ENCODE measurements at places on chromosomes 5 and 9.
A peak's percentile ranks its signal among the peaks of the same experiment; 100 is the strongest.

DNA sequence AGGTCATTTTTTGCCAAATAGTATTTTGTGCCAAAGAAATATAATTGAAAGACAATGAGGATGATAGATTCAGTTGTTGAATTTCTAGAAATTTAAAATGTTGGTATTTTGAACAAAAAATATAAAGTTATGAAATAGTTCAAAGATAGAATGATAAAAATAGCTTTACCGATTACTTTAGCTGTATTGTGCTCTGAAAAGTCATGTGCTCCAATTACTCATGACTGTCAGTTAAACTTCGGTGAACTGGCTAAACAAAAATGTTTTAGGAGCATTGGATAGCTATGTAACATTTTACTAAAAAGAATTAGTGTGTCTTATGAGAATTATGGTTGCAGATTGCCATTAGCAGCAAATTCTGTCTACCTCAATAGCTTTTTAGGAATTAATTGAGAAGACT is 177.3 kb upstream of the VCAN start:
- no peak for DNase-seq

DNA sequence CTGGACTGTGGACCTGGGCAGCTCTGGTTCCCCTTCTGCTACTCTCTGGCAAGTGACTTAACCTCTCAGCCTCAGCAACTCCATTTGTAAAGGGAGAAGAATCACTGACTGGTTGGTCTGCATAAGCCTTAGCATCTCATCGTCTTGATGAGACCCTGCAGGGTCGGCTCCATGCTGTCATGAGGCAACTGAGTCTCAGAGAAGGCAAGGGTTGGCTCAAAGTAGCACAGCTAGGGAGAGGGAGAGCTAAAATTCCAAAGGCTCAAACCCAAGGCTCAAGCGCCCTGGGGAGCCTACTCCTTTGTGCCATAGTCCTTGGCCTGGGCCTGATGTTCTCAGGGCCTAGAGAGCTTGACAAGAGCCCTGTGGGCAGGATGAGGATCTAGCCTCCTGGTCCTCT is 4.5 kb downstream of the FGFR4 start:
- DNase-seq: no peak

DNA sequence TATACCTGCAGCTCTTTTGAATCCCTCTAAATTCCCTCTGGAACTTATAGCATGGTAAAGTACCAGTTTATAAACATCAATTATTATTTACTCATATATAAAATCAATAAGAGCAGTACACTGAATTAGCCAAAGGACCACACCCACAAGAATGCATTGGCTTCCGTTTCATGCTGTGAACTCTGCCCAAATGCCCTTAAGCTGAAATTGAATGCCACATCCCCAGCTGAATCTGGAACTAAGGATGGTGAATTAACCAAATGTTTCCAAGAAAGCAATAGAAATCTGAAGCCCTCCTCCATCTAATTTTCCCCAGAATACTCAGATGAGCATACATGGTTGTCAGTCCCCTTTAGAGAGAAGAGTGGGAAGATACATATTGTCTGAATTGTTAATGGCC is 436.4 kb upstream of the FTMT start:
- no peak for DNase-seq

- DNase-seq: no peak
These were observed 4.9 kb downstream of the GMCL2 start for GRCh38 chr5:178182158-178182876.

GRCh38 chr9:78676623-78677022 is 379.7 kb downstream of the PSAT1 start:
- no peak for DNase-seq

- no peak for DNase-seq
These were observed 1.7 kb downstream of the SMIM33 start for GRCh38 chr5:139472386-139473030.

GRCh38 chr5:135204151-135204600 is 170.1 kb upstream of the PITX1 start:
- peak; percentile 1 for DNase-seq

DNA sequence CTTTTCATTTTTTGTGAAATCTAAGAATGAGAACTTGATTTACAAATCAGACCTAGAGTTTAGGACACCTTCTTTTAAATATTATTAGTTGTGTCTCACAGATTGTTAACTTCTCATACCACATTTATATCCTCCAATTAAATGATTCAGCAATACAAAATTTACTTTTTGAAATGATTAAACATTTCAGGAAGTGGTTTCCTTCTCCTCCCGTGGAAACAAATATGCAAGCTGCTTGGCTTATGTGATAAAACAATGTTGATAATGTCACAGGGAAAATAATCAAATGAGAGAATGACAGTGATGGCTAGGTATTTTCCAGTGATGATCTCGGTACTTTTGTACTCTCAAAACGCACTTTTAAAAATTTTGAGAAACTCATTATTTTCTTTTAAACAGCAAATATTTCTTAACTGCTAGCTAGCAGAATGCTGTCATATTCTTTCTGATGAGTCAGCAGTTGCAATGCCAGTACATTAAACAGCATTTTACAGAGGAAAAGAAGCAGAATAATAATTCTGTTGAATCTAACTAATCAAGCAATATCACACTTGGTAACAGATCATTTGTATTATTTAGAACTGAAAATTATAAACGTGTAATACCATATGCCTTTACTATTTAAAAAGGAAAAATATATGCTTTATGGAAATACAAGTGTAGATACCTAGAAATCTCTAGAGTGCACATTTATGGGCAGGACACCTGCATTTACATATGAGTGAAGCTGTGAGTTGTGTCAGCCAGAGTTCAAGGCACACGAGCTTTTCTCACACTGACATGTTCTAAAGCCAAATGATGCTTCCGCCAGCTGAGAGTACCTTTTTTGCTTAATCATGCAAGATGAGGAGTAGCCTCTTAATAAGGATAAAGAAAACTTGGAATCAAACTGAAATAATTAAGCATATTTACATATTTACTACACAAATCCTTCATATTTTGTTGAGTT is 53.6 kb upstream of the CDH18 start:
- DNase-seq: no peak

DNA sequence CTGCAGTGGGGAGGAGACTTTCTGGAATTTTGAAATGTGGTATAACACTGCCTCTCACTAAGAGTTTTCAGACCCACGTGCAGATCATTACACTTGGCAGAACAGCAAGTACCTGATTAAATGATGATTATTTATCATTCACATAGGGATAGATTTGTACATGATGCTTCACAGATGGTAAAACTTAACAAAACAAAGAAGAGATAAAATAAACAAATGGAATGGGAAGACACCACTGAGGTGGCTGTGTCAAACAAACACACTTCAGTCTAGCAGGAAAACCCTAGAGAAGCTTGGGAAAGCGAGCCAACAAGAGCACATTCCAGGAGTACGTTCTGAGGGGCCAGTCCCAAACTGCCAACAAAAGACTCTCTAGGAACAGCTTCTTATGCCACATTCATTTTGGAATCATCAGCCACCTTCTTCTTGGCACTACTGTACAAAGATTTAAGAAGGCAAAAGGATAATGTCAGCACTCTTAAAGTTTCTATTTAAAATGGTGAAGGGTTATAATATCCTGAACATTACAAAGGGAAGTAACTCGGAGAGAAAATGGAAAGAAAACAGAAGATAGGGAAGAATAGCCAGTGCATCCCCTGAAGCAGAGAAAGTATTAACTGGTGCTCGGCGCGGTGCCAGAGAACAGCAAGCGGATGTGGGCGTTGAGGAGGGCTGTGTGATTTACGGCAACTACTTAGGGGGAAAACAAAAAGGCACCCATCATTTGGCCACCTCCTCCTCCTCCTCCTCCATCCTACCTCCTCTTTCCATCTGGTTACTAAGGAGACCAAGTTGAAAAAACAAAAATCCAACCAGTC is 1.6 kb downstream of the MED27 start:
- DNase-seq: peak; percentile 31

DNA sequence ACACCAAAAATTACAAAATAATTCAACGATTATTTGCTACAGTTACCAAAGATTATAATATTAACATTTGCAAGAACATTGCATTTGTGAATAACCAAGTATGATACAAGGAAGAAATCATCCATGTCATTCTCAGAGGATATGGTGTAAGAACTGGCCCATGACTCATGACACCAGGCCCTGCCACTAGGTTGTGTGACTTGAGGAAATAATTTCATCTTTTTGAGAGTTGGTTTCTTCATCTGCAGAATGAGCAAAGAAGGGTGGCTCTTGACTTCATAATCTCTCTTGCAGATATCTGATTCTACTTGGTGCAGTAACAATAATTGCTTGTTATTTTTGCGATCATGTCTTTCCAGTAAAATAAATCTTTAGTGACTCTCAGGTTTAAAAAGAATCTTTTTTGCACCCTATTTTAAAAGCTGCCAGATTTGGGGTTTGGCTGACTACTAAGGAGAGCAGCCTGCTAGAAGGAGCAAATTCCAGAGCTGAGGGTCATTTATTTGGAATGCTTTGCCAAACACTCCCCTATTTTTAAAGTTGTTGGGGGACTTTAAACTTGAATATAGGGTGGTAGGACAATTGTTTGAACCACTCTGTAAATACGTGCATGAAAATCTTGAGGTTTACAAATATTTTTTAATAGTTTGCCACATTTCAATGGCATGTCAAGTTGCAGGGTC is 23.5 kb downstream of the ITGA1 start:
- no peak for DNase-seq

GRCh38 chr5:61491861-61492260 is 159.8 kb downstream of the ZSWIM6 start:
- DNase-seq: no peak

- DNase-seq: no peak
These were observed 219.7 kb downstream of the EFNA5 start for GRCh38 chr5:107451028-107451427.

DNA sequence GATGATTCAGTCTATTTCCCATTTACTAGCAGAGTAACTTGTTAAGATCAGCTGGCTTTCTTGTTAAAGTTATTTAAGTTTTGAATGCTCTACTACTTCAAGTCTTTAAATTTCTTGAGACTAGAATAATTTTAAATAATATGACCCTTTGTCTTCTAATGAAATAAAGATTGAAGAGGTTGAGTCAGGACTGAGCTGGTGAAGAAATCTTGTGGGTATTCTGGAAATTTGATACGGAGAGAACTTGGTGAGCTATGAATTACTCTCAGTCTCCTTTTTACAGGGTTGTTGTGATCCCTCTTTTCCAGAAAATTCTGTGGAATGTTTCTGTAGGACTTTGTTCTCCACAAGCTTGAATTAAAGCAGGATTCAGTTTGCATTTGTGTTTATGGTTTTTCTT is 29.3 kb downstream of the RNF20 start:
- no peak for DNase-seq

- no peak for DNase-seq
These were observed 265.0 kb upstream of the ZNF608 start for GRCh38 chr5:125011419-125011818.

DNA sequence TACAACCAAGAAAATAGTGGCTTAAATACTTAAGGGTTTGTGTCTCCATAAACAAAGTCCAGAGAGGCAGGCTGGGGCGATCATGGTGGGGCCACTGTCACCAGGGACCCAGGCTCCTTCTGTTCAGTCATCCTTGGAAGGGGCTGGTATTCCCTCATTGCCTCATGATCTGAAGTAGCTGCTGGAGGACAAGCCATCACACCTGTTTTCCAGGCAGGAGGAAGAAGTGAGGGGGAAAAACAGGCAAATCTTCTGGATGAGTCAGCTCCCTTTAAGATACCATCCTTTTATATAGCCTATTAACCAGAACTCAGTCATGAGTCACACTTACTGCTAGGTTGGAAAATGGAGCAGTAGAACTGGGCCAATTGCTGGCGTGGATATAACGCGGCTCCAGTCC is 92.3 kb downstream of the DAP start:
- no peak for DNase-seq

- DNase-seq: no peak
These were observed 117.8 kb downstream of the ERCC6L2 start for GRCh38 chr9:95993337-95993736.

- no peak for DNase-seq
These were observed 302.1 kb downstream of the PARP8 start for GRCh38 chr5:50968356-50969149.

- DNase-seq: no peak
These were observed 33.8 kb upstream of the TJP2 start for GRCh38 chr9:69140123-69140735.

DNA sequence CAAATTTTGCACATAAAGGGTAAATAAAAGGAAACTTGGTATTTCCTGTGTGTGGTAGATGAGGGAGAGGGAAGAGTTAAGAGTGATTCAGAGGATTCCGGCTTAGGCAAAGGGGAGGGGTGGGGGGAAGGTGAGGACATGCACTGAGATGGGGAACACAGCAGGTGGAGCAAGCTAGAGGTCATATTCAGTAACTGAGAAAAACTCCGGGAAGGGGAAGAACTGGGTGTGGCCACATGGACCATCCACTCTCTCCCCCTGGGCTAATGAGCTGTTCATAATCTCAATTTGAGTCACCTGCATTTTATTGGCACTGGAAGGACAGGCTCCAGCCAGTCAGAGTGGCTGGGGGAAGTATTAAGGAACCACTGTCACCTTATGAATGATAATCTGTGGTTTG is 45.1 kb upstream of the UGCG start:
- DNase-seq: no peak

DNA sequence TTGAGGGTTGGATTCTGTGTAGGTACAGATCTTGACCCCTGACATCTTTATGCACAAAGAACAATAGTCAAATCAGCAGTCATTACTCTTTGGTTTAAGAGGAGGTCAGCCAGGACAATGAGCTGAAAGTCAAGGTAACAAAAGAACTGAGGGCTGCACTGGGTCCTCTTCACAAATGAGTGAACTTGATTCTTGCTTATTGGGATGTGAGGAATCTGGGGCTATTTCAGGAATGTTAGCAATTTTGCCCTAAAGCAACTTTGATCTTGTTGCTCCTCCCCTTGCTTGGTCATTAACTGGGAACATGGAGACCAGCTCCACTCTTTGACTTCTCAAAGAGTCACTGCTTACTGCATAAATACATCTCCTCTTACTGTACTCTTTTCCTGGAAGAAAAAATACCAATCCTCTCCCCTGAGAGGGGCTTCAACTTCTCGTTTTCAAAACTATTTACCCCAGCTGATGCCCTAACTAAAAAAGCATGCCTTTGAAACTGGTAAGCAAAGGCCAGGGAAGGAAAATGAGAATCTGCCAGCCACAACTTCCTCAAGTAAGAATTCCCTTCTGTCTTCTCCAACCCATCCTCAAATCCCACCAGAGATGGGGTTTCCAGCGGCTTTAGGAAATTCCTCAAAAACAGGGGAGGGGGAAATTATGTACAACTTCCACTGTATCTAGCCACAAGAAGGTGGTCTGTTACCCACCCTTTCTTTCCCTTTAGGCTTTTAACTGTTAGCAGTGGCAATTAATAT is 368.3 kb downstream of the ENC1 start:
- DNase-seq: no peak
